NCI-H510A treated with DMSO at 0.1 percent for 48 hours (cell line): ENCODE measurements at places on chromosomes 5 and 9.

DNA sequence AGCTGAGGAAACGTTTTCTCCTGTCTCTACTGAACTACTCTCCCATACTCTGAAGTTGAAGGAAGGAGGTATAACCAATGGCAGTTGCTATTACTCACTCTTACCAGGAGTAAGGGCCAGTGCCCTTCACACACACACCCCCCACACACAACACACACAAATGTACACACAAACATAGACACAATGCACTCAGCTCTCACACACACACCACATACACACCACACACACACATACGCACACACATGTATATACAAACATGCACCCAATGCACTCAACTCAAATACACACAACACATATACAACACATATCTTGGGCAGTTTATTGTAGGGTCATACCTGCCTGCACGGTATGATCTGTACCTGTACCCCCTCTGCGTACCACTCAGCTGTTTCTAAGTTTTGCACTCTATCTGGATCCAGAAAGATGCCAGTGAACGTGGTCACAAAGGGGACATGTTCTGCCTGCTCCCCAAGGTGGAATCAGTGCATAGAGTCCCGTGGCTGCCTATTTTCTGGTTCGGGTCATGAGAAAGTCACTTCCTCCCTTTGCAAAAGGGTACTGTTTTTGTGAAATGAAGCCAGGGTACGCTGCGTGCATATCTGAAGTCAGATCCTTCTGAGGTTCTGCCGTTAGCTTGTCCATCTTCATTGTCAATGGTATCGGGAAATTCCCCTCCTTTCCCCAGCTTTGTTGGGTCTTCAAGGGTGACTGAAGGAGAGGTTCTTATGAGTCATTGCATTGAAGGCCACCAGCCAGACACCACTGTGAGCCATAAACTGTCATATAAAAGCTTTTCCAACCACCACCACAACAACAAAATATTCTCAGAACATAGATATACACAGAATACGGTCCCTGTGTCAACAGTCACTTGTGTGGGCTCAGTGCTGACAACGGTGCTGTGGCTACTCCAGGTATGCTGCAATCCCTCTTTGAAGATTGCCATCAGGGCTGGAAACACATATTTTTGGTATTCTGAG, 131.9 kb downstream of the UGCG start:
- DNase-seq: no peak

GRCh38 chr5:141521244-141521781, 32.4 kb downstream of the PCDHGC5 start:
- no peak for DNase-seq

- no peak for DNase-seq
These were observed 65.2 kb upstream of the RNU6ATAC start for GRCh38 chr9:134229466-134230091.

DNA sequence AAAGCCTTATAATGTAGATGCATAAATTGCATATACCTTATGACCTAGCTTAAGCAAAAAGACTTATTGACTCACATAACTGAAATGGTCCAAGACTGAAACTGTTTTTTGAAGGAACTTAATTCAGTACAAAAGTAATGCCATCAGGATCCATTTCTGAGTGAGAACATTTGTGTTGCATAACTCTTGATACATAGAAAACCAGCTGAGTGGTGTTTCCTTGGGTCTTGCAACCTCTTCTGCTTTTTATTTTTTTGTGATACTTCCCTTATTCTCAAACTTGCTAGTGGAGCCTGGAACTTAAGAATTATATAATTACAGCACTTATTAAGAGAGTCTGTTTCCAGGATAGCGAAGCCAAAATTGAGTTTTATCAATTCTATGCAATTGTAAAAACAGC, 272.0 kb downstream of the MAN2A1 start:
- DNase-seq: no peak

- no peak for DNase-seq
These were observed 477.5 kb downstream of the TLE4 start for GRCh38 chr9:80049096-80049782.

DNA sequence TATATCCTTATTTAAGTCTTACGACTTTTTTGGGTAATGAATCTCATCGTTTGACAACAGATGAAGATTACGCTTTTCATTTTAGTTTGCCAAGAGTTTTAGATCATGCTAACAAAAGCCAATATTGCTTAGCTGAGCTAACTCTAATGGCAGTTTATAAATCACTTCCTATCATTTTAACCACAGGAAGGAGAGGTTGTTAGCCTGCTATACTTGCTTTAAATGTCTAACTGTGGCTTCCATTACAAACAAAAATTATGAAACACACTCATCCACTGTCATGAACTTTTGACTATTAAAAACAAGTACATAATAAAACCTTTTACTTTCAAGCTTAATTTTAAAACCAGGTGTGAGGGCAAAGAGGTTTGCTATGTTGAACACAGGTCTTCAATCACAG, 53.7 kb upstream of the ANKH start:
- no peak for DNase-seq

- DNase-seq: no peak
These were observed 29.0 kb upstream of the BOD1 start for GRCh38 chr5:173645437-173645807.
